MG63 (cell line): ENCODE measurements at places on chromosomes 6 and 20. TPM values are rescaled to one million over a fixed set of nuclear protein-coding genes. Genes with fewer than 3 reads are reported as not detected.

The SLC22A7 gene
- total RNA-seq, result not detected in 2 replicates

- DNase-seq, result peak; percentile 20
Measured at GRCh38 chr6:82878812-82879211, 186.8 kb downstream of the UBE3D start.

The CNR1 gene
- total RNA-seq, result 0.07 and 0.72 TPM in 2 replicates

GRCh38 chr6:16929809-16930208 is 168.5 kb upstream of the ATXN1 start:
- peak; percentile 16 for DNase-seq

GRCh38 chr20:57998276-57998675 is 230.2 kb downstream of the ANKRD60 start:
- DNase-seq, result no peak

GRCh38 chr20:18839507-18840247 is 26.1 kb downstream of the SCP2D1 start:
- DNase-seq, result peak; percentile 5

The TNFAIP3 gene
- total RNA-seq, result 0.79 and 2.4 TPM in 2 replicates
